C1 segment of cervical spinal cord (tissue), 14 donors: ENCODE measurements at places on chromosomes 11 and 22.

DNA sequence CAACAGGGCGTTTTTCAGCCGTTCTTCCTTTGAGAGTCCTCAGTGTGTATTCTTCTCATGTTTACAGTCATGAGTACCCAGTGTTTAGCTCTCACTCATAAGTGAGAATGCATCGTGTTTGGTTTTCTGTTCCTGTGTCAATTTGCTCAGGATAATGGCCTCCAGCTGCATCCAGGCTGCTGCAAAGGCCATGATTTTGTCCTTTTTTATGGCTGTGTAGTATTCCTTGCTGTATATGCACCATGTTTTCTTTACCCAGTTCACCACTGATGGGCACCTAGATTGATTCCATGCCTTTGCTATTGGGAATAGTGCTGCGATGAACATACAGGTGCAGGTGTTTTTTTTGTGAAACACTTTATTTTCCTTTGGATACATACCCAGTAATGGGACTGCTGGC, 23.5 kb downstream of the B3GAT1 start:
- no peak for DNase-seq

DNA sequence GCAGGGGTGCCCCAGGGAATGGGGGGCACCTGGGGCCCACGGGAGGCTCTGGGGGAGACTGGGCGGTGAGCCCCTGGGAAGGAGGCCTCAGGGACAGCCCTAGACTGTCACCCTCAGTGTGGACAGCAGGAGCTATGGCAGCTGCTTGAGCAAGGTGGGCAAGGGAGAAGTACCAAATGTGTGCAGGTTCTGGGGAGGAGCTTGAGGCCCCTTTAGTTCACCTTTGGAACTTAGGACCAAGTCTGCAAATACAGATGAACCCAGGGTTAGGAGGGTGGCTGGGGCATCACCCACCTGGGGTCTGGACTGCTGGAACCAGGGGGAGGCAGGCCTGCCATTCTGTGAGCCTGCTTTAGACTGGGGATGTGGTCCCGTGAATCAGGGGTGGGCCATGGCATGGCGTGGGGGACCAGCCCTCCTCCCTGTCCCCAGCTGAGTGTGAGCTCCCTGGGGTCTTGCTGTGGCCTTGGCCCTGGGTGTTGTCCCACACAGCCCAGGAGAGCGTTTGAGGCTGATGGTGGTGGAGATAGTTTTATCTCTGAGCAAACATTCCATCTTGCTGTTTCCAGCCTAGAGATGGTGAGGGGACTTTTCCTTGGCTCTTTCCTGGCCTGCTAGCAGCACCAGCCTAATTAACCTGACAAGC, 122.3 kb downstream of the KCNQ1 start:
- DNase-seq = no peak

DNA sequence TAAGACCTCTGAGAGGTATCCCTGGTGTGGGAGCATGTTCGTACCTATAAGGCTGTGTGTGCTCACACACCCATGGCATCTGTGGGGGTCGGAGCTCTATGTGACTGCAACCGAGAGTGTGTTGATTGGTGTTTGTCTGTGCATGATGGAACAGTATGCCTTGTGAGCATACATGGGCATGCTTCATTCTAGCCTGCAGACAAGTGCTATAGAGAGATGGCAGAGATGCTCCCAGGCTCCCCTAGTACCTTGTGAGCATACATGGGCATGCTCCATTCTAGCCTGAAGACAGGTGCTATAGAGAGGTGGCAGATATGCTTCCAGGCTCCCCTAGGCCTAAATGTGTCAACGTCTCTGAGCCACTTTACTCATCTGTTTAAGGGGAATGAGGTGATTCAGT, 447.5 kb downstream of the INSC start:
- DNase-seq = no peak

GRCh38 chr11:77440678-77441077, 33.2 kb downstream of the PAK1 start:
- DNase-seq = no peak

- DNase-seq = no peak
Observed at GRCh38 chr22:26949193-26949592, 291.8 kb downstream of the MIAT start.

DNA sequence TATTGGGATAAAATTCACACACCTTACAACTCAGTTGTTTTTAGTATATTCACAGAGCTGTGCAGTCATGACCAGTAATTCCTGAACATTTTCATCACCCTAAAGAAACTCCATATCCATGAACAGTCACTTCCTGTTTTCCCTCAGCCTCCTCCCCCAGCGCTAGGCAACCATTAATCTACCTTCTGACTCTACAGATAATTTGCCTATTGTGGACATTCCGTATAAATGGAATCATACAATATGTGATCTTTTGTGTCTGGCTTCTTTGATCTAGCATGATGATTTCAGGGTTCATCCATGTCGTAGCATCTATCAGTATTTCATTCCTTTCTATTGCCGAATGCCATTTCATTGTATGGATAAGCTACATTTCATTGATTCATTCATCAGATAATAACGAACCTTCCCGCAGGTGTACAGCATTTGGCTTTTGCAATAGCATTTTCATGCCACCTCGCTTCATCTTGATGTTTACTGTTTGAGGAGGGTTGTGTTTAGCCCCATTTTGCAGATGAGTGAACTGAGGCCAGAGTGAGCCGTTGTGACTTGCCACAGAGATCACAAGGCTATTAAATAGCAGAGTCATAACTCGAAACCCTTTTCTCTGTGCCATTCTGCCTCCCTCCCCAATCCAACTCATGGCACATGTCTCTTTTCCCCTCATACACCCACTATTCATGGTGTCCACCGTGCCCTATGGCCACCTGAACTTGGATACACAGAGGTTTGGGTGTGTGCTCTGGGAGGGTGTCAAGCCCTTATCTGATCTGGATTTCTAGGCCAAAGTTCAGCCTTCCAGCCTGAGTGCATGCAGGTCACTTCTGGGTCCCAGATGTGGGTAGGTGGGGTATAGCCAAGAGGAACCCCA, 11.1 kb upstream of the MYH9 start:
- DNase-seq = no peak

DNA sequence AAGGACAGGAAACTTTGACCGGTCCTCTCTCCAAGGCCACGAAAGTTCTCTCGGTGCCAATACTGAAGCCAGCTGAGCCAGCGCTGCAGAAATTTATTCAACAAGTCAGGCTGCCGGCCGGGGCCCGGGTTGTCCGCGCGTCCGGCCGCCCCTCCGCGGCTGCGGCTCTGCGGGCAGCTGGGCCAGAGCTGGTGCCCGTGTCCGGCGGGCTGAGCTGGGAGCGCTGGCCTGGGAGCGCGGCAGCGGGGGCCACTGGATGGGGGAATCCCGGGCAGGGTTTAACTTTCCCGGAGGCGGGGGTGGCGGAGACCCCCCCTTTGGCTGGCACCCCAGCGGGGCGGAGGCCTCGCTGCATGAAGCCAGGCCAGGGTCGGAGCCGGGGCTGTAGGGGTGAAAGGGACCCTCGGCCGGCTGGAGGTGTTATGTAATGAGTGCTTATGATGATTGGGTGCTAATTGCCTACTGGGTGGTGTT, 12.3 kb upstream of the CACNA1I start:
- DNase-seq = no peak

DNA sequence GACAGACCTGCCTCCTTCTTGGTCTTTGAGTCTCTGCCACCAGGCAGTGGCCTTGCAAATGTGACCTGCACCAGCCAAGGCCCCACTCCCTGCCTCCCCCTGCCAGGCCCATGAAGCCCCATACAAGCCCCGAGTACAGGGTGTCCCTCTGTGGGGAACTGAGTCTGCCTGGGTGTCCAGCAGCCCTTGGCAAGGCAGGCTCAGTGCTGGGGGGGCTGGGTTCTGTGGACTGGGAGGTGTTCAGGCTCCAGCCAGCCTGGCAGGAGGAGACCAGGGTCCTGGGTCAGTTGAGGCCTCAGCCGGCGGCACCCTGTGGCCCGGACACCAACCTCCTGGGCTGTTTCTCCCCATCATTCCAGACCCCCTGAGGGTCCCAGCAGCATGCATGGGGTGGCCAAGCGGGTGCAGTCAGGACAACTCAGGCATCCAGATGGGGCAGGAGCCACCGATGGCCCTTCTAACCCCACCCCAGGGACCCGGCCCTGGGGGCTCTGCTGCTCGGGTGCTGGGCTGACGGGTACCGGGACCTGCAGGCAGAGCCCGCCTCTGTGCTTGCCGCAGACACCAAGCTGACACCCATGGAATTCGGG, 5.7 kb downstream of the MUC5AC start:
- DNase-seq = no peak

DNA sequence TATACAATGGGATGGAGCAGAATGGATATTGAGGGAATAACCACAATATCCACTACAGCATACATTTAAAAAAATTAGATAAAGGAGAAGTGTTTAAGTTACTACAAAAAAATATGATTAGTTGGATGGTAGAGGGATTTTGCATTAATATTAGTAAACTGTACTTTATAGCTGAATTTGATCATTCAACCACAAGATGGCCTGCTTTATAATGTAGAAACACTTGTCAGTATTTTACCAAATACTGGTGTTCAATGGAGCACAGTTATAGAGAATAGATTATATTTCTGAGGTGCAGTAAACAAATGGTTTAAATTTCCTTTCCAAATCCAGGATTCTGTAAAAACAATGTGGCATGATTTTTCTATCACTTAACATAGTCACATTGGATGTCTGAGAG, 818.8 kb upstream of the CHORDC1 start:
- no peak for DNase-seq

DNA sequence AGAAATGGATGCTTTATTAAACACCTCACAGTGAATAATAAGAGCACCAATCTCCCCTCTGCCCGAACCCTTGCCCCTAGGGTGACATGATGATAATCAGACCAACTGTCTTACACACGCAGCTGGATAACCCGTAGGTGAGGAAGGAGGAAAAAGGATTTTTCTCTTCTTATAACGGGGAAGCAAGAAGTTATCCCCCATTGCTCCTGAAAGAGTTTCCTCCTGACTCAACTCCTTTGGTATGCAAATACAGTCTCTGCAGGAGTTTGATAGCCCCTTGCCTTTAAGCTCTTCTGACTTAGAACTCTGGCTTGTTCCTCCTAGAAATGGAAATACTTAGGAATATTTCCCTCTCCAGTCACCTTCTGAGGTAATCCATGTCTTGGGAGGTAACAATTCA, 455.8 kb downstream of the TMEM135 start:
- DNase-seq = no peak

DNA sequence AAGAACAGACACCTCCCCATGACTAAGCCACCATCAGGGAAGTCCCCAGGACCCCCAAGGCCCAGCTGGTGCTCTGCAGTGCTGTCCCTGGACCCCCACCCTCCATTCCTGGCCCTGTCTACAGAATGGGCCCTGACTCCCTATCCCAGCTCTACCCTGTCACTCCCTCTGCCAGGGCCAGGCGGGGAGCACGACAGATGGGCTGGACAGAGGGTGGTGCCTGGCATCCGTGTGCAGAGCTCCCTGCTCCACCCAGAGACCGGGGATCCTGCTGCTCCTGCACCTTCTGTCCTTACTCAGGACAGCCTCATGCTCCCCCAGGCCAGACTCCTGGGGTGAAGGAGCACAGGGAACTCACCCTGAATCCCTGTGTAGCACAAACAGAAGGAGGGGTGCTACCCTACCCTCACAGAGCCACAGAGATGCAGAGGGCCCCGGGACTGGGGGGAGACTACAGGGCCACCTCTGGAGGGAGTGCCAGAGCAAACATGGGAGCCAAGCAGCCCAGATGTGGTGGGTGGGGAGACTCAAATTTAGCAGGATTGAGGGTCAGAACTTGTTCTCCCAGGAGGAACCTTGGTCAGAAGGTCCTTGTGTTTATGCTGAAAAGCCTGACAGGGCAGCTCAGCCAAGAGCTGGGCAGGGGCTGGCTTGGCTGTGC, 2.0 kb downstream of the ARVCF start:
- no peak for DNase-seq

- no peak for DNase-seq
Observed at GRCh38 chr11:123683428-123684170, 29.2 kb upstream of the SCN3B start.

DNA sequence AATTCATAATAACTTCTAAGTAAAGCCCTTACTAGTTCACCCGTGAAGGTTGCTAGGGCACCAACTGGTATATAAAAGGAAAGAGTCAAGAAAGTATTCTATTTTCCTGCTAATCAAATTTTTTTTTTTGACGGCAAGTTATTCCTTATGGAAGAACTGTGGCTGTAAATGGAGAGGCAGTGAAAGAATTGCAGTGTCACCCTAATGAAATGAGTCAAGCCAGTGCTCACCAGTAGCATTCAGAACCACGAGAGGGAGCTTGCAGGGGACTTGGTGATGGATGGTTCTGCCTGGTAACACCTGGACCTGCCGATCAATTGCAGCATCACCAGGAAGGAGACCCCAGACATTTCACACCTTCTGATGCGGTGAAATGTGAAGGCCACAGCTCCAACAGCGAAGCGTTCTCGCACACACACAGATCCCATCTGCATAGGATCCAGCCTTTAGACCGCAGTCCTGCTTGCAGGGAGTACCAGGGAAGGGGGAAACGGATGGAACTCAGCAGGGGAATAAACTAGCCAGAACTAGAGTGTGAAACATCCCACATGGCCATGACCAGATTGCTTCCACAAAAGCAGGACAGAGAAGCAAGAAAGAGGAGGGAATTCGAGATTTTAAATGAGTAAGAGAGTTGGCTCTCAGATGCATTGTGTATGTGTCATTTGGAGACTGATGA, 326.2 kb downstream of the TBC1D22A start:
- DNase-seq = no peak

DNA sequence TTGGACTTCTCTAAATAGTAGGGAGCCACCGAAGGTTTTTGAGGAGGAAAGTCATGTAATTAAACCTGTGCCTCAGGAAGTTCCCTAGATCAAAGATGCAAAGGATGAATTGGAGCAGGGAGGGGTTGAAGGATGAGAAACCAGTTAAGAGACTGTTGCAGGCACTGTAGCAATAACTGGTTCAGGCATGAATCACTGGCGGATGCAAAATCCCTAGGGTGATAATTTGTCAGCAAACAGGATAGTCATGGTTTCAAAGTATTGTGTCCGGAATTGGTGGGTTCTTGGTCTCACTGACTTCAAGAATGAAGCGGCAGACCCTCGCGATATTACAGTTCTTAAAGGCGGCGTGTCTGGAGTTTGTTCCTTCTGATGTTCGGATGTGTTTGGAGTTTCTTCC, 19.9 kb downstream of the TRIOBP start:
- no peak for DNase-seq

- no peak for DNase-seq
Observed at GRCh38 chr22:22461583-22461982, 47.0 kb downstream of the ZNF280B start.

- DNase-seq = no peak
Observed at GRCh38 chr11:64826578-64827450, 16.5 kb upstream of the MEN1 start.

- DNase-seq = no peak
Observed at GRCh38 chr22:22316589-22316988, 72.0 kb downstream of the VPREB1 start.

GRCh38 chr11:88284336-88285050, 53.0 kb downstream of the CTSC start:
- no peak for DNase-seq

GRCh38 chr11:13304655-13305335, 27.2 kb downstream of the BMAL1 start:
- no peak for DNase-seq
